Colonic mucosa (tissue), 4 donors: ENCODE measurements at places on chromosomes 6 and 20.
A peak's percentile ranks its signal among the peaks of the same experiment; 100 is the strongest.

DNA sequence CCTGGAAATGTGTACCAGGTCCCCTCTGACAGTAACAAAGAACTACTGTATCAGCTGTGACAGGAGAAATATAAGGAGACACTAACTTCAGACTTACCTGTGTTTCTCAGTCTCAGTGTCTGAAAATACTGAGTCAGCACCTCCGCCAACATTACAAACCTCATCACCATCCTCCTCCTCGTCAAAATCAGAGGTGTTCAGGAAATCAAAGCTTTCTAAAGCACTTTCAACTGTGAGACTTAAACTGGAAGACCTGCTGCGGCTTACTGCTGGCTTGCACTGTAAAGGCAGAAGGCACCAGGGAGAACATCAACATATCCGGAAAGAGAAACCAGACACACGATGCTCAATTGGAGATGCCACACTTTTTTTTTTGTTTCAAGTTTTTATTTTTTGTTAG lies 40.3 kb upstream of the ARMH2 start:
- H3K36me3 ChIP-seq: no peaks in the 10 kb centered on the region
- no peaks in the 10 kb centered on the region for H3K4me1 ChIP-seq
- no peak overlapping the region for H3K4me3 ChIP-seq
- H3K27me3 ChIP-seq: no peaks in the 10 kb centered on the region
- DNase-seq: no peak
- H3K27ac ChIP-seq: no peak overlapping the region

GRCh38 chr6:3718407-3718806 lies 33.1 kb downstream of the PXDC1 start:
- no peaks in the 10 kb centered on the region for H3K4me1 ChIP-seq
- no peak overlapping the region for H3K27ac ChIP-seq
- H3K36me3 ChIP-seq: no peaks in the 10 kb centered on the region
- no peaks in the 10 kb centered on the region for H3K27me3 ChIP-seq
- no peak for DNase-seq
- H3K4me3 ChIP-seq: no peak overlapping the region

- no peak for DNase-seq
- H3K4me1 ChIP-seq: no peaks in the 10 kb centered on the region
- no peaks in the 10 kb centered on the region for H3K27me3 ChIP-seq
- no peaks in the 10 kb centered on the region for H3K36me3 ChIP-seq
- H3K4me3 ChIP-seq: no peak overlapping the region
Observed at GRCh38 chr6:20490591-20490990, 43.7 kb upstream of the CDKAL1 start.

DNA sequence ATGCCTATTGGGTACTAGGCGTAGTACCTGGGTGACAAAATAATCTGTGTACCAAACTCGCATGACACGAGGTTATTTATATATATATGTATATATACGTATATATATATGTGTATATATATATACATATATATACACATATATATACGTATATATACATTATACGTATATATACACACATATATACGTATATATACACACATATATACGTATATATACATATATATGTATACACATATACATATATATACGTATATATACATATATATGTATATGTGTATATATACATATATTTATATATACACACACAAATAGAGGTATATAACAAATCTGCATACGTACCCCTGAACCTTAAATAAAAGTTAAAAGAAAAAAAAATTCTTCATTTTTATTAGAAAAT lies 103.2 kb downstream of the ZDHHC14 start:
- DNase-seq: no peak
- no peak overlapping the region for H3K27ac ChIP-seq
- no peak overlapping the region for H3K4me3 ChIP-seq
- H3K36me3 ChIP-seq: no peaks in the 10 kb centered on the region
- H3K27me3 ChIP-seq: no peaks in the 10 kb centered on the region
- H3K4me1 ChIP-seq: no peaks in the 10 kb centered on the region

GRCh38 chr20:19492687-19493336 lies 265.2 kb upstream of the RIN2 start:
- H3K36me3 ChIP-seq: no peaks in the 10 kb centered on the region
- no peaks in the 10 kb centered on the region for H3K27me3 ChIP-seq
- no peak overlapping the region for H3K4me3 ChIP-seq

DNA sequence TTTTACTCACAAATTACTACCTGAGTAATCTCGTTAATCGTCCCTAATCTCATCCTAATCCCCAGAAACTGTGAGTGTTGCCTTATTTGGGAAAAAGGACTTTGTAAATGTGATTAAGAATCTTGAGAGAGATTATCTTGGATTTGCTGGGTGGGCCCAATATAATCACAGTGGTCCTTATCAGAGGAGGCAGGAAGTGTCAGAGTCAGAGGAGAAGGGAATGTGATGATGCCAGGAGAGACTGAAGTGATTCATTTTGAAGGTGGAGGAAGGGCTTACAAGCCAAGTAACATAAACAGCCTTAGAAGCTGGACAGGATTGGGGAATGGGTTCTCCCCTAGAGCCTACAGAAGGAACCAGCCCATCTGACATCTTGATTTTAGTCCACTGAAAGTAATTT lies 16.7 kb downstream of the RPP21 start:
- H3K4me3 ChIP-seq: no peak overlapping the region
- H3K27ac ChIP-seq: no peak overlapping the region
- H3K27me3 ChIP-seq: peaks cover 19% of the 10 kb centered on the region
- H3K36me3 ChIP-seq: no peaks in the 10 kb centered on the region

DNA sequence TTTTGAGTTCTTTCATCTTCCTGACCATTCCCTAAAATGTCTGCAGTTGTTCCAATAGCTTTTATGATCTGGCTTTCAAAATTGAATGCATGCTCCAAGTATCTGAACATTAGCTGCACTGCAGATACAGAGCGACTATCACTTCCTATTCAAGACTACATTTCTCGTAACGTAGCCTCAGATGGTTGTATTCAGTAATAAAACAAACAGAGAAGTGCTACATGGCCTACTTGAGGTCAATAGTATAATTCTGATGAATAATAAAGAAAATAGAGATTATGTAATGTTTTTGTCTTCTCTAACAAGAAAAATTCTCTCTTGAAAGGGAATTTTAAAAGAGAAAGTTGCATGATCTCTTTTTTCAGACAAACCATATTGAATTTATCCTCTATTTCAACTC lies 333.9 kb upstream of the IRAK1BP1 start:
- no peaks in the 10 kb centered on the region for H3K36me3 ChIP-seq
- no peak overlapping the region for H3K4me3 ChIP-seq
- DNase-seq: no peak
- no peaks in the 10 kb centered on the region for H3K4me1 ChIP-seq

DNA sequence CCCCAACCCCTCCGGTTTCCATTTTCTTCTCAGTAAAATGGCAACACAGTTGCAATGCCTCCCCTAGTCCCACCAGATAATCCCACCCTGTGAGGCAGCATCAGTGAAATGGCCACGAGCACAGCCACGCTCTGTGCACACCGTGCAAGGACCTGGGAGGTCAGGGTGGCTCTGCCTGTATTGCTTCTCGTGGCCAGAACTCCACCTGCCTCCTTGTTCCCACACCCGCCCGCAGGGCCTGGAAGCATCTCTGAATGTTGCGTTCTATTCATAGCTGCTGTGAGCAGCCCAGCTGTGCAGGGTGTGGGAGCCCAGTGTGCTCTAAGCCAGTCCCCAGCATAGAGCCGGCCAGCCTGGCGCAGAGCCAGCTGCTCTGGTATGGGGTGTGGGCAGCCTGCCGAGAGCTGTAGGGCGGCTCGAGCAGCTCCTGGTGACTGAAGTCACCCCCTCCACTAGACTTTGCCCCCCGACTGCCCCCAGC lies 161.1 kb downstream of the DLL1 start:
- H3K4me1 ChIP-seq: no peaks in the 10 kb centered on the region
- peak; percentile 21 for DNase-seq
- no peaks in the 10 kb centered on the region for H3K27me3 ChIP-seq
- no peaks in the 10 kb centered on the region for H3K36me3 ChIP-seq
- no peak overlapping the region for H3K4me3 ChIP-seq

DNA sequence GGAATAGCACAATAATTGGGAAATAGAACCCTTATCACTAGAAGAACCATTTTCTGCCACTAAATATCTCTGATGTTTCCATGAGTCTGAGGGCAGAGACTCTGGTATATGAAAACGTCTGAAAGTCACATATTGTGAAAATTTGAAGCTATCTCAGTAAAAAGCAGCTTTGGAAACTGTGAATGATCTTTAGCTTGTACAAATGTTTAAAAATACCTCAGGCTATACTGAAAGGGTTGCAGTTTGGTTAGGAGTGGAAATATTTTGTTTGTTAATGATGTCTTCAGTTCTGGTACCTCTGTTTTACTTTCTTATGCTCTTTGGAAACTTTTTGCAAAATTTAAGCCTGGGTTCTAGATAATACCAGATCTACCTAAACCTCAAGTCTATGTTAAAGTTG lies 135.0 kb downstream of the SLC16A10 start:
- H3K27ac ChIP-seq: no peak overlapping the region
- H3K4me1 ChIP-seq: no peaks in the 10 kb centered on the region
- no peak for DNase-seq
- H3K36me3 ChIP-seq: no peaks in the 10 kb centered on the region
- H3K27me3 ChIP-seq: no peaks in the 10 kb centered on the region

GRCh38 chr6:84161190-84161589 lies 66.3 kb downstream of the CEP162 start:
- H3K4me3 ChIP-seq: no peak overlapping the region
- no peaks in the 10 kb centered on the region for H3K4me1 ChIP-seq

DNA sequence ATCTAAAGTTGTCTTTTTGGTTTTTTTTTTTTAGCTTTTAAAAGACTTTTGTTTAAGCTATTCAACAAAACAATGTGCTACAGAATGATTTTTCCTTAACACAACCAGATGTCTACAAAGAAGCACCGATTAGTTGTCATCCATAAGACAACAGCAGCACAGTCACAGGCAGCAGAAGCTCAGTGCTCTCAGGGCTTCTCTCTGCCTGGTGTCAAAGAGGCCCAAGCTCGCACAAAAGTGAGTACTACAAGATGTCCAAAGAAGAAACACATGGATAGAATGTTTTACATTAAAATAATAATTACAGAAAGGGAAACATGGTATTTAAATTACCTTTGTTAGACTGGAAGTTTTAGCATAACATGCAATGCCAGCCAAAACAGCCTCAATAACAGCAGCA lies 81.6 kb downstream of the DNAAF9 start:
- H3K4me3 ChIP-seq: no peak overlapping the region
- no peaks in the 10 kb centered on the region for H3K4me1 ChIP-seq
- no peaks in the 10 kb centered on the region for H3K36me3 ChIP-seq
- H3K27ac ChIP-seq: no peak overlapping the region
- H3K27me3 ChIP-seq: no peaks in the 10 kb centered on the region

- no peaks in the 10 kb centered on the region for H3K36me3 ChIP-seq
- no peak for DNase-seq
- H3K4me3 ChIP-seq: no peak overlapping the region
Observed at GRCh38 chr6:37072526-37072925, 67.1 kb downstream of the FGD2 start.

- H3K27ac ChIP-seq: no peak overlapping the region
- no peaks in the 10 kb centered on the region for H3K4me1 ChIP-seq
- no peak for DNase-seq
- no peaks in the 10 kb centered on the region for H3K27me3 ChIP-seq
- no peak overlapping the region for H3K4me3 ChIP-seq
Observed at GRCh38 chr20:22525821-22526220, 58.6 kb downstream of the FOXA2 start.

DNA sequence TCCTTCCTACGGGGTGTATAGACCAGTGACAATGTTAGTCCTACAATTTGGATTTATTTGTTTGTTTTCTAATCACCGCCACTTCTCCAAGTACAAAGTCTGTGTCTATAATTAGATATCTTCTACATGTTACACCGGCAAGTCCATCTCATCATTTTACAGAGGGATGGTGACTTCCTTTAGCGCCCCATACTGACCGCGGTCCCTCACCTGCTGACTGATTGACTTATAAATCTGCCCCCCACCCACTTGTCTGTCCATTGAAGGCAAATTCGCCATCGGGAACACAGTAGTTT lies 8.9 kb upstream of the NR2E1 start:
- H3K27ac ChIP-seq: no peak overlapping the region
- H3K4me1 ChIP-seq: no peaks in the 10 kb centered on the region
- DNase-seq: no peak
- H3K4me3 ChIP-seq: no peak overlapping the region

DNA sequence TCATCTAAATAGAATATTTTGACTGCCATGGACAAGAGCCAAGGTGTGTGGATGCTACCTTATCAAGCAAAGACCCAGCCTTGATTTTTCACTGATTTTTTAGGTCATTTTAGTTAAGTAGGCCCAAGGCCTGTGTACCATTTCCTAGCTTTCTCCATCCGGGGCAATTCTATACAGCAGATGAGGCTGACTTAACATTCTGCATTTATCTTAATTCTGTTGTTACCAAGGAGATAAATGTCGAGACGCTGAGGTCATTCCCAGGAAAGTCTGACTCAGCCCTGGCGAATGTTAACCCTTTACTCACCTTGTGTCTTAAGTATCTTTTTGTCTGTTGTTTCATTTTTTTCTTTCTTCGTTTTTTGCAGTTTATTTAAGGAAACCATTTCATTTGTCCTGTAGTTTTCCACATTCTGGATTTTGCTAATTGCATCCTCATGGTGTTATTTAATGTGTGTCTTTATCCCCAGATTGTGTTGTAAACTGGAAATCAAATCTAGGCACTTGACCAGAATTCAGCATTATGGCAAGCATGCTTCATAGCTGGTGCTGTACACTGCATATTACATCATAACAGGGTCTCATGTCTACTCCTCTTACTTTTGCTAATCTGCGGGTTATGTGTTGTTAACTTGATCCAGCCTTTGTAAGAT lies 277.0 kb downstream of the CDKAL1 start:
- H3K4me1 ChIP-seq: no peaks in the 10 kb centered on the region
- H3K27me3 ChIP-seq: no peaks in the 10 kb centered on the region
- no peak overlapping the region for H3K4me3 ChIP-seq
- no peaks in the 10 kb centered on the region for H3K36me3 ChIP-seq

DNA sequence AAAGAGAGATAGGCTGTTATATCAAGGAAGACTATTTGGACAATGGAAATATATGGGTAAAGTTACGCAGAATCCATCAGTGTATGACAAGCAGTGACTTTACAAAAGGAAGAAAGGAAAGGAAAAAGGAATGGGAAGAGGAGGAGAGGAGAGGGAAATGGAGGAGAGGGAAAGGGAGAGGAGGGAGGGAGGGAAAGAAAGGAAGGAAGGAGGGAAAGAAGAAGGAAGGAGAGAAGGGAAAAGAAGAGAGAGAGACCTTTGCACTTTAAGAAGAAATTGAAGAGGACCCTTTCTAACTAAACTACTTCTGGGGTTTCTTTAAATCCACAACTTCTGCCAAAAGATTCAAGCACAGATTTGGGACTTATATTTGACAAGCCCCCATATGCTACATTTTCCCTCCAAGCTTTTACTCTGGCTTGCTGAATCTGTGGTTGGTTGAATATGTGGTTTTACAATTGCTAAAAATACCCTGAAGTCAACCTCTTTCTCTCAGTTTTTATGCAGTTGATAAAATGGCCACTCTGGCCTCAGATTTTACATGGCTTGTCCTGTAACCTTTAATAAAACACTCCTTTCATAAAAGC lies 120.8 kb upstream of the RAB32 start:
- no peak for DNase-seq
- H3K4me1 ChIP-seq: no peaks in the 10 kb centered on the region
- H3K36me3 ChIP-seq: no peaks in the 10 kb centered on the region
- no peak overlapping the region for H3K4me3 ChIP-seq
- H3K27ac ChIP-seq: no peak overlapping the region

- no peak overlapping the region for H3K4me3 ChIP-seq
- H3K27me3 ChIP-seq: no peaks in the 10 kb centered on the region
- DNase-seq: no peak
- peaks cover 6% of the 10 kb centered on the region for H3K4me1 ChIP-seq
- no peaks in the 10 kb centered on the region for H3K36me3 ChIP-seq
Observed at GRCh38 chr6:33609528-33609927, 11.6 kb upstream of the ITPR3 start.
